D721Med (cell line): ENCODE measurements at places on chromosomes 12 and 14.

DNA sequence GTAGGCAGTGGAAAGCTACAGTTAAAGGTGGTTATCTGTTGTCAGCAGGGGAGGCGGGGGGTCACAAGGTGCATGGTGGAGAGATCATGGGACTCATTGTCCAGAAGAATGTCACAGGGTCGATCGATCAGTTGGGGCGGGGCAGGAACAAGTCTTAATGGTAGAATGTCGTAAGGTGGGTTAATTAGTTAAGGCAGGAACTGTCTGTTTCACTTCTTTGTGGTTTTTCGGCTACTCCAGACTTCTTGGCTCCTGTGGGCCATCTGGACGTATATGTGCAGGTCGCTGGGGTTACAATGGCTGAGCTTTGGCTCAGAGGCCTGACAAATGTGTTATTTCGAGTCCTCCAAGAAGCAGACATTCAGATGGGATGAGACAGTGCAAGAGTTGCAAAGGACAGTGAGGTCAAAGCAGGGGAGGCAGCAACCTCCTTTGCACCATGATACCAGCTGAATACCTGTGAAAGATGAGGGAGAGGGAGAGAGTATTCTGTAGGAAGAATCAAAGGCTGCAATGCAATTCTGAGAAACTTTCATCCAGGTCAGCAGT is 246.9 kb upstream of the TMEM132C start:
- DNase-seq = no peak

GRCh38 chr12:57173683-57174082 is 26.3 kb upstream of the LRP1-AS start:
- no peak for DNase-seq

DNA sequence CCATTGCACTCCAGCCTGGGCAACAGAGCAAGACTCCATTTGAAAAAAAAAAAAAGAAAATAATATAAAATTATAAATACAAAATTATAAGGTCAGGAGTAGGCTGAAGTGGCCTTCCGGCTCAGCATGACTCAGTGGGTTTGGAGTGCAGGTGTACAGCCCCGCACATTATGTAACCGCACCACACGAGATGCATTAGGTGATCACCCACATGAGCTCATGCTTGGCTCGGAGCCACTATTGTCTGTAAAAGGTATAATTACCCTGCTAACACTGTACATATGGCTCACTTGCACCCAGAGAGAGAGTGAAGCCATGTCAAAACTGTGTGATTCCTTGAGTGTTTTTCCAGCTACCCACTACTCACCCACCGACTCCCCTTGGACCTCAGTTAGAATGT is 557.0 kb downstream of the SLC6A15 start:
- no peak for DNase-seq

GRCh38 chr12:124792961-124793441 is 70.7 kb downstream of the SCARB1 start:
- DNase-seq = no peak

- DNase-seq = no peak
These were observed 88.1 kb downstream of the DNAI7 start for GRCh38 chr12:25106818-25107217.

- DNase-seq = no peak
These were observed 234.0 kb upstream of the HMGA2 start for GRCh38 chr12:65590318-65590717.
